ENCODE measurements at places on chromosomes 5 and 9.

- DNase-seq: no peak
Observed at GRCh38 chr9:113504725-113505590, 41.4 kb downstream of the RGS3 start.

GRCh38 chr5:61329550-61330128 lies 2.4 kb upstream of the ZSWIM6 start:
- DNase-seq: no peak

DNA sequence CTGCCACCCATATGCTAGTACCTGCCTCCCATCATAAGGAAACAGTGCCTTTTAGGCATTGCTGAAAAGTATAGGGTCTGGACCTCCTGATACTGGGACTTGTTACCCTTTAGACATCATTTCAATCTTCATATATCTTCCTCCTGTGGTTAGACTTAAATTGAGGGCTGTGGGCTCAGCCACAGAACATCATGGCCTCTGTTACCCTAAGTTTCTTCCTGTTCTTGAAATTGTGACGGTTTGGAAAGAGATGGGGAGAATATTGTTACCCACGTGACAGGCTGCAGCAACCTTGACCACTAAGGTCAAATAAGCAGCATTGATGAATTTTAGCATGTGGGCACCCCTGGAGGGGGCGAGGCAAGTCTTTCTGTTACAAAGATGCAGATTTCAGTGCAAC lies 87.7 kb downstream of the PDE8B start:
- peak; percentile 53 for DNase-seq

GRCh38 chr5:168288349-168289245 lies 2.8 kb upstream of the WWC1 start:
- DNase-seq: no peak

DNA sequence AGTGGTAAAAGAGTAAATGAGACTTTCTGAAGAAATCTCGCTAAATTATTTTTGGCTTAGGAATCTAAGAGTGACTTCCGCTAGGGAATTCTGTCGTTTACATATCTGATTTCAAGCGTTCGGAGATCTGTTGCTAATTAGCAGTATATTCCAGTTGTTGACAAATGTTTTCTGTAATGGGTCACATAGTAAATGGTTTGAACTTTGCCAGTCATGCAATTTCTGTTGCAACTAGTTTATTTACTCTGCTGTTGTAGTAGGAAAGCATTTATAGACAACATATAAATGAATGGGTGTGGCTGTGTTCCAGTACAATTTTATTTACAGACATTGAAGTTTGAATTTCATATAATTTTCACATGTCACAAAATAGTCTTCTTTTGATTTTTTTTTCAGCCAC lies 57.4 kb upstream of the JAK2 start:
- no peak for DNase-seq

DNA sequence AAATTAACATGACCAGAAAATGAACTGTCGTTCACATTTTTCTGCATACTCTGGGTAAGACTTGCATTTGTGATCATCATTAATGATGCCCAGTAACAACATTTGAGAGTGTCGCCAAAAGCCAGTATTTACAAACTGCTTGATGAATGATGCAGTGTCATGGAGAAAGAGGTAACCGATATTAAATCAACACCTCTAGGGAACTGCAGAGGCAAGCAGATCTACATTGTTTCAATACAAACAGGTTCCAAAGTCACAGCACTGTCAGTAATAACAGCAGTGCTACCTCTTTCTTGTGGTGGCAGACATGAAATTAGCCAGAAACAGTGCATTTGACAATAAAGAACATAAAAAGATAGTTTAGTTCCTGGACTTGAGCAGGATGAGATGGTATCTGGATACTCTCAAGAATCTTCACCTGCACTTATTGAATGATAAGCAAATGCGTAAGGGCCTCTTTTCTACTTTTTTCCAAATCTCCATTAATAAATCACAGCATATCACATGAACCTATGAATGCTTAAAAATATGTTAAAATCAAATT lies 456.6 kb downstream of the ARHGEF28 start:
- DNase-seq: no peak

DNA sequence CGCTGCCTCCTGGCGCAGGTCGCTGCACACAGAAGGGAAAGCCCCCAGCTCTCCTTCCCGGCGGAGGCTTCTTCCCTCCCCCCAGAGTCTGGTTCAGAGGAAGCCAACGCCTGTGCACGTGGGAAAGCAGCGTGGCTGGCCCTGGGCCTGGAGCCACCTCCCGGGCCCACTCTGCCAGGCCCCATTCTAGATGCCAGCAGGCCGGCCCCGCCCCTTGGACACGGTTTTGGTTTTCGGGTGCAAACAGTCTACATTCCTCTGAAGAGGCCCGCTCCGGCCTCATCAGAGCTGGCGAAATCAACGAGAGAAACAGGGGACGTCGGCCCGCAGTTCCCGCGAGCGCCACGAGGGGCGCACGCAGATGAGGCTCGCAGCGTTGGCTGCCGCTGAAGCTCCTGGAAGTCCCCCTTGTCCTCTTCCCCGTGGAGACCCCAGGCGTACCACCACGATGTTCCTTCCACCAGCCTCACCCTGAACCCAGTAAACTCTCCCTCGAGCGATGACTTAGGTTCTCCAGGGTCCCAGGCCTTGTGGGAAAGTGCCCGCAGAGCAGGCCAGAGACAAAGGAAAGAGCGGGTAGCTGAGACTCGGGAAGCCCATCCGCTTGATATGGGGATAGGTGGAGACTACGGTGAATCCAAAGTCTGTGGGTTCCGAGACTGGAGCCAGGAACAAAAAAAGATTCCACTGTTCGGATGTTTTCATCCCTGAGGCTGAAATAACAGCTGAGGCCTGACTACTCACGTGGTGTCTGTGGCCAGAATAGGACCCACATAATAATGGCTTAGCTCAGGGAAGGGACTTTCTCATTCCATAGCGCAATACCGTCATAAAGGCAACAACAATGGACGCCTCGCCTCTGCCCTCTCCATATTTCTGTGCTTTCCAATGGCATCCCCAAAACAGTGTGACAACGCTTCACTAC lies 64.2 kb downstream of the KLF4 start:
- DNase-seq: peak; percentile 78

GRCh38 chr5:41598011-41598410 lies 87.6 kb upstream of the PLCXD3 start:
- no peak for DNase-seq
